A172 (cell line): ENCODE measurements at places on chromosomes 1 and 21. TPM values are rescaled to one million over a fixed set of nuclear protein-coding genes. Genes with fewer than 3 reads are reported as not detected.

SLAMF8 gene
- total RNA-seq = 0.48 TPM in 1 of 2 replicates, not detected in the other

KCNJ15 gene
- 0.16 TPM in 1 of 2 replicates, not detected in the other for total RNA-seq

ERRFI1 gene
- total RNA-seq = 92.1 and 100 TPM in 2 replicates

VHLL gene
- not detected in 2 replicates for total RNA-seq

TMEM125 gene
- total RNA-seq = not detected in 2 replicates

SELP gene
- not detected in 2 replicates for total RNA-seq

UBXN10 gene
- not detected in 2 replicates for total RNA-seq

ALX3 gene
- not detected in 2 replicates for total RNA-seq

FCN3 gene
- not detected in 2 replicates for total RNA-seq

GCSAML gene
- 0.10 TPM in 1 of 2 replicates, not detected in the other for total RNA-seq

PADI1 gene
- 1.7 and 3.5 TPM in 2 replicates for total RNA-seq

LAPTM5 gene
- total RNA-seq = 0.12 TPM in 1 of 2 replicates, not detected in the other

RNU1-3 gene
- under 0.01 and 255 TPM in 2 replicates for total RNA-seq

TMPRSS2 gene
- total RNA-seq = 0.05 TPM in 1 of 2 replicates, not detected in the other

CACHD1 gene
- total RNA-seq = 4.2 and 4.5 TPM in 2 replicates

CNKSR1 gene
- not detected in 2 replicates for total RNA-seq

AHCTF1 gene
- 53.6 and 63.7 TPM in 2 replicates for total RNA-seq

RPTN gene
- total RNA-seq = not detected in 2 replicates

C1orf210 gene
- total RNA-seq = not detected in 2 replicates

VPS45 gene
- total RNA-seq = 57.5 and 72.8 TPM in 2 replicates

TIE1 gene
- 0.41 and 3.2 TPM in 2 replicates for total RNA-seq

CFHR2 gene
- not detected in 2 replicates for total RNA-seq

S100A14 gene
- total RNA-seq = 0.17 TPM in 1 of 2 replicates, not detected in the other

FTCD gene
- total RNA-seq = 0.45 TPM in 1 of 2 replicates, not detected in the other

DCDC2B gene
- not detected in 2 replicates for total RNA-seq

ZZZ3 gene
- 46.4 and 77.7 TPM in 2 replicates for total RNA-seq

TFAP2E gene
- total RNA-seq = not detected in 2 replicates

ADORA1 gene
- total RNA-seq = 21.1 and 30.6 TPM in 2 replicates

KRTAP7-1 gene
- total RNA-seq = not detected in 2 replicates

TNFRSF14 gene
- 0.05 and 0.10 TPM in 2 replicates for total RNA-seq

ANGPTL3 gene
- not detected in 2 replicates for total RNA-seq

SLC37A1 gene
- total RNA-seq = 1.1 and 1.6 TPM in 2 replicates

TMEM234 gene
- total RNA-seq = 3.6 and 5.5 TPM in 2 replicates

GSTM5 gene
- 0.03 TPM in 1 of 2 replicates, not detected in the other for total RNA-seq

LENEP gene
- not detected in 2 replicates for total RNA-seq

F3 gene
- 79.2 and 79.3 TPM in 2 replicates for total RNA-seq

CBS gene
- 26.4 and 29.0 TPM in 2 replicates for total RNA-seq

LCE6A gene
- not detected in 2 replicates for total RNA-seq

ATP1A2 gene
- 0.22 and 0.84 TPM in 2 replicates for total RNA-seq

OPTC gene
- total RNA-seq = not detected in 2 replicates

CRYBG2 gene
- 0.02 and 0.17 TPM in 2 replicates for total RNA-seq

CTSS gene
- 5.7 and 18.5 TPM in 2 replicates for total RNA-seq

IGSF9 gene
- total RNA-seq = 0.89 and 1.6 TPM in 2 replicates

USP25 gene
- total RNA-seq = 26.7 and 34.1 TPM in 2 replicates

OR2T2 gene
- total RNA-seq = not detected in 2 replicates

RIPPLY3 gene
- 0.43 TPM in 1 of 2 replicates, not detected in the other for total RNA-seq

CFAP74 gene
- not detected in 2 replicates for total RNA-seq

DDOST gene
- 211 and 238 TPM in 2 replicates for total RNA-seq

CAPN9 gene
- not detected in 2 replicates for total RNA-seq

ZNF683 gene
- total RNA-seq = not detected in 2 replicates

CHIT1 gene
- 0.14 TPM in 1 of 2 replicates, not detected in the other for total RNA-seq

CFAP45 gene
- total RNA-seq = 2.4 and 3.7 TPM in 2 replicates

PAQR7 gene
- total RNA-seq = 0.19 and 1.1 TPM in 2 replicates

SEC16B gene
- total RNA-seq = 0.05 and 0.19 TPM in 2 replicates
